ENCODE measurements at places on chromosomes 3 and 15.

GRCh38 chr3:184236033-184236410 lies 6.6 kb downstream of the VWA5B2 start:
- DNase-seq: no peak

GRCh38 chr3:13657660-13658435 lies 108.9 kb downstream of the FBLN2 start:
- DNase-seq: peak; percentile 30

DNA sequence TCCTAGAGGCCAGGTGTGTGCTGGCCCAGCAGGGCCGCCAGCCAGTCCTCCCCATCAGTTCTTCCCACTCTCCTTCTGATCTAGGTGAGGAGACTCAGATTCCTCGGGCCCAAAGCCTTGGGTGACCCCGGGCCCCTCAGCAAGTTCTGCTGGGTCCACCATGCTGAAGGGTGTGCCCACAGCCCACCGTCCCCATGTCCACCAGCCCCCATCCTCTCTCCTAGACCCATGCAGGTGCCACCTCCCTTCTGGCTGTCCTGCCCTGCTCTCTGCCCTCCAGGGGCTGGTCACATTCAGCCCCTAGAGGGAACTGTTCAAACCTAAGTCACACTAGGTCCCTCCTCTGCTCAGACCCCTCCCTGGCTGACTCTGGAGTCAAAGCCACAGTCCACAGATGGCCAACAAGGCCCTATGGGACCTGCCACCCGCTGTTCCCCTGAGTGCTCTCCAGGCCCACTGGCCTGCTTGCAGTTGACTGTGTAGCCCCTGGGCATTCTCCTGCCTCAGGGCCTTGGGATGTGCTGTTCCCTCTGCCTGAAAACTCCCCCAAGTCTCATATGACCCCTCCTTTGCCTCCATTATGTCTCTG lies 878 bp upstream of the TLR9 start:
- no peak for DNase-seq

- DNase-seq: no peak
Observed at GRCh38 chr3:50630877-50631276, 13.9 kb downstream of the MAPKAPK3 start.

- DNase-seq: no peak
Observed at GRCh38 chr15:58139989-58140522, 1.9 kb downstream of the AQP9 start.

DNA sequence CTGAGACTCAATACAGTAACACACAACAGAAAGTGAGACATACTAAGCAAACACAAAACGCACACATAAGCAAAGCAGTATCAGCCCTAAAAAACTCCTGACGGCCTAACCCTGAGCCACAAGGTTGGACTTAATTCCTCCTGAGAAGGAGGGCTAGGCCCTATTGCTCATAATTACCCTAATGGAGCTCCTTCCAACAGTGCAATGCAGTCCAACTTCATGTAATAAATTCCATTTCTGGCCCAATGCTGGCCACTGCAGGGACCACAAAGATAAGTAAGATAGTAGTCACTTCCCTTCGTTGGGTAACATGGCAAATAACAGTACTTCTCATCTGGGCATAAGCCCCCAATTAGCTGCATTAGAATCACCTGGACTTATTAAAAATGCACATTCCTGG lies 4.2 kb downstream of the VPS39 start:
- DNase-seq: no peak

DNA sequence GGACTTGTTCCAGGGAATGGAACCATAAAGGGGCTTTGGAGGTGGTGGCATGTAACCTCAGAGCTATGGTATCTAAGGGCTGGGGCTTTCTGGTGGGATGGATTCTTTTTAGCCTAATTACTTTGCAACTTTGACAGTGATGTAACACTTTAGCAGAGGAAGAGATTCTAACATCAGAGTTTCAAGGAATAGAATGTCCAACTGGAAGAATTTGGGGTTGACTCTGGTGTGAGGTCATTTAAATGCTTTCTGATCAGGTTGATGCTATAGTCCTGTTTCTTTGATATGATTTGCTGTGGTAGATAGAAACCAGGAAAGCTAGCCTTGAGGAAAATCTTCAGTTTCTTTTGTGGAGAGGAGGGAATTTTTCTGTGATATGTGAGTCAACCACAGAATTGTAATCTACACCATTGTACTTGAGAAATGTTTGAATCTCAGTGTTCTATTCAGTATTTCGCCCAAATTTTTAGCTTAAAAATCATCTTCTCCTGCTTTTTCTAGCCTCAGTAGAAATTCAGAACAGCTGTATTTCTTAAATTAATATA lies 40.0 kb downstream of the ATP2C1 start:
- DNase-seq: no peak

DNA sequence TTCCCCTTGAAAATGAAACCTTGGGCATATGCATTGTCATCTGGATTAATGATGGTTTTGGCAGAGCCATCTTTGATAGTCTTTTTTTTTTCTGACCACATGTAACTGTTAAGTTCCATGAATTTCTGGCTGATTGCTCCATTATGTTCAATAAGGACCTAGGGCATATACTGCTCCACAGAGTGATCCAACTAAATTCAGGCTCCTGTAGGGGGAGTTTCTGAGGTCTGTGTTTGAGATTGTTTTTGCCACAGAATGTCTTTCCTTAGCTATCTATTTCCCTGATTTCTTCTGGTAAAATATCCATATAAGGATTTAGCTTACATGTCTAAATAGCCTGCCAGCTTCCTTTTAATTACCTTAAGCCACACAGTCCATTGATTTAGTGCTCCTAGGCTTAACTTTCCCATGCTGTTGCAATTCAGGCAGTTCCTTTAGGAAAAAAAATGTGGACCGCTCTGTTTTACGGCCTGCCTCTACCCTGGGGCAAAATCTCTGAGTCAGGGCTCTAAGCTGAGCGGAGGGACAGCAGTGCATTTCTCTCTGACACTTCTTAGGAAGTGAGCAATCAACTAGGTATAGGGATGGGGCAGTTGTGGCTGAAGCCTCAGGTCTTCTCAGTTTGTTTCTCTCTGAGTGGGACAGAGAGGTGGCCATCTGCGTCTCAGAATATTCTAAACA lies 796.2 kb downstream of the NR2F2 start:
- DNase-seq: no peak

GRCh38 chr3:107752202-107752990 lies 229.6 kb downstream of the BBX start:
- no peak for DNase-seq

DNA sequence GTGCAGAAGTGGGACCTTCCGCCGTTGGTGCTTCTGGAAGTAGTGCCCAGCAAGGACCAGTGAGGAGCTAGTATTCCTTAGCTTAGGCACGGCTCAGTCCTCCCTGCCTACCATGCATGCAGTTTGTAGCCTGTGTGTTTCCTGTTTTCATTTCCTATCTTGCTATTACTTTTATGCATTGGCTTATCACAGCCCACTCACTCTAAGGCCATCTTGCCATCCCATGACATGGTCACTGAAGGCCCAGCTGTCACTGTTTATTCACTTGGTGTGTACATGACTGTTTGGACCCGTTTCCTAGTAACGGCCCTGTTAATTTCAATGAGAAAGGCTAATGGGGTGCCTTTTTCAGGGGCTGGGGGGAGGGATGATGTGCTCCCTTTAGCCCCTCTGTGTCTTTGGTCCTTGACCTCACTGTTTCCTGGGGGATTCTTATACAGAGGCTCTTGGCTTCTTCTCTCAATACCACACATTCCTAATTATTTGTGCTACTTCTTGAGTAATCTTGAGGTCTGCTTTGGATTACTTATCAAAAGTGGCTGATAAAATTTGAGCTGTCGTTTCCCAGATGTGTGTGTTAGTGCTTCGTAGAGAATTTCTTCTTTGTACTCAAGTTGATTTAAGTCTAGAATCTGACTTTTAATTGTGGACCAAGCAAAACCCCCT lies 24.5 kb upstream of the TRAK1 start:
- DNase-seq: no peak

DNA sequence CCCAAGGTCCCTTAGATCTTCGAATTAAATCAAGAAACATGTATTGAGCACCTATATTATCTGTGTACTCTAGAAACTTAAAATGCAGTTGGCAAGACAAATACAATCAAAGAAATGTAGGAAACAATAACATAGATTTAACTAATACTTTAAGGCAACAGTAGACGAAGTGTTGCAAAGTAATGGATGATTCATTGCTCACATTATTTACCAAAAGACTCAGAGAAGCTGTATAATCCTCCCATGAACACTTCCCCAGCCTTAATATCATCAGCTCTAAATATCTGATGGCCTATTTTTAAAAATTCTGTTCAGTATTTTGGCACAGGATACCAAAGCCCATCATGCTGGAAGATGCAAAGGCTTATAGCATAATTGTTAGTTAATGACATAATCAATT lies 272.1 kb upstream of the TTC14 start:
- no peak for DNase-seq

- DNase-seq: no peak
Observed at GRCh38 chr15:76988867-76989780, 5.8 kb upstream of the PSTPIP1 start.

DNA sequence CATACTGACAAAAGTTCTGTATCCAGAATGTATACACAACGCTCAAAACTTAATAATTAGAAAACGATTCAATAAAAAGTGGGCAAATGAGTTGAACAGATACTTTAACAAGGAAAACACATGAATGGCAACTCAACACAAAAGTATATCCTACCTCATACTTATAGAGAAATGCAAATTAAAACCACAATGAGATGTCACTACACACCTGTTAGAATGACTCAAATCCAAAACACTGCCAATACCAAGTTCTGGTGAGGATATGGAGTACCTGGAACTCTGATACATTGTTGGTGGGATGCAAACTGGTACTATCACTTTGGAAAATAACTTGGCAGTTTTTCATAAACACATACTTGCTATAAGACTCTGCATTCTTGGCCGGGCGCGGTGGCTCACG lies 42.1 kb downstream of the PRTG start:
- no peak for DNase-seq

GRCh38 chr15:29765898-29766527 lies 56.3 kb downstream of the TJP1 start:
- no peak for DNase-seq

- DNase-seq: no peak
Observed at GRCh38 chr3:150145659-150146058, 175.0 kb upstream of the PFN2 start.

DNA sequence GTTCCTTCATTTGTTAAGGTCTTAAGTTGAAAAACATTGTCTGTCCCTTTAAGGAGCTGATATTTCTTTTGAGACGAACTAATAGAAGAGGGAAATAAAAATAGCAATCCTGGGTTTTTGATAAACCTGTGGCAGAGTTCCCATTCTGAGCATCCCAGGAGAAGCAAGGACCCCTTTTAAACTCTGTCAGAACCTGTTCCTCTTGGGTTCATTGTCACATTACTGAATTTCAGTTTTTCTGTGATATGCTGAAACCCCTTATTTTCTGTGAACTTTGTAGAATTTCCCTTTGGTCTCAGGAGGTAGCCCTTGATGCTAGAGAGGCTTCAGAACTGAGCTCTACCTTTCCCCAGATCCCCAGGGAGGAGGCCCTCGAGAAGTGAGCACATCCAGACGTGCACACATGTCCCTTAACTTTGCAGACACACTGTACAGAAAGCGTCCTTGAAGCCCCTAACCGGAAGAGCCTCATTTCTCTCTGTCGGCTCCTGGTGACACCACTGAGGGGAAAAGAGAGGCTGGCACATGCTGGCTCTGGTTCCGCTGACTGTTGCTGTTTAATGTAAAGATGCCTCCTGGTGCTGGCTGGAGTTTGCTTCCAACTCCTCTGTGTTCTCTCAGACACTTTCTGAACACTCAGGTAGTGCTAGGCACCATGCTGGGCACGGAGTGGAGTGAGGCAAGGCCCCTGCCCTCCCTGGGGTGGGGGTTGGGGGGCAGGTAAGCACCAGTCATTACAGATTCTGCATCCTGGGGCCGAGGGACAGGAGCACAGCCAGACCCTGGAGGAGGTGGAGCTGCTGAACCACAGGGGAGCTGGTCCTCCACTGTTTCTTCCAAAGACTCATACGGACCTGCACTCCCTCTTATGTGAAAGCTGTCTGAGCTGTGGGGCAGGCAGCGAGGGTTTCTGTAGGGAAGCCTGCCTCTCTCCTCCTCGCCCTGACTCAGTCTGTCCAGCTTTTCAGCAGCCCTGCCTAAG lies 77.5 kb downstream of the CHDH start:
- DNase-seq: no peak

- DNase-seq: no peak
Observed at GRCh38 chr3:53824795-53825194, 21.4 kb downstream of the CHDH start.

DNA sequence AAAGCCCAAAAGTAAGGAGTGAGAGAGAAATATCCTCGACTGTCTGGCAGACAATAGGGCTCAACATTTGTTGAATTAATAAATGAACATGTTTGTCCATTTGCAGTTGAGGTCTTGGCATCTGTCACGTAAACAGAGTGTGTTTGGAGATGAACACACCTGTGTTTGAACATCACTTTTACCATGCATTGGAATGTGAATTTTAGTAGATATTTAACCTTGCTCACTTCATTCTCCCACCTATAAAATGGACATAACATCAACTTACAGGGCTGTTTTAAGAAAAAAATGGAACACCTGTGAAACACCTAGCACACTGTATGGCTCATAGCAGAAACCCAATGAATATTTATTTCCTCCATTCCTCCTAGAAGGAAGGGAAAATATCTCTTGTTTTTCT lies 204.8 kb downstream of the KCNMB2 start:
- no peak for DNase-seq

- no peak for DNase-seq
Observed at GRCh38 chr15:34436126-34436955, 1.3 kb downstream of the GOLGA8A start.

- peak; percentile 74 for DNase-seq
Observed at GRCh38 chr15:89143503-89144162, 55.4 kb downstream of the ABHD2 start.

GRCh38 chr3:159813822-159814531 lies 174.7 kb upstream of the IL12A start:
- no peak for DNase-seq

DNA sequence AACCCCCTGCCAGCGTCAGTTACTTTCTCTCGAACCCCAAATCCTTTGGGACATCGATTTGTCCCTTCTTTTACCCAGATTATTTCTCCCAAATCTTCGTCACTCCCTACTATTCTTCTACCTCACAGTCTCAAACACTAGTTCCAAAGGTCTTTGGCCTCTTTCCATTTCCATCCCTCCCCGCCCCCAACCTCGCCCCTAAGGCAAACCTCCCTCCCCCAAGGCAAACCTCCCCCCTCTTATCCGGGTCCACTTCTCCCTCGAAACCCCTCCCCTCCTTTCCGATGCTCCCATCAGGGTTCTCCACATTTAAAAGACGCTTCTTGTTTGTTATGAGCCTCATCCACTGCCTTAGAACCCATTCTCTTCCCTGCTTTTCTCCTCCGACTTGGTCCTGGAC lies 583 bp downstream of the EAF1 start:
- no peak for DNase-seq

GRCh38 chr3:189999718-190000117 lies 121.0 kb downstream of the P3H2 start:
- no peak for DNase-seq

DNA sequence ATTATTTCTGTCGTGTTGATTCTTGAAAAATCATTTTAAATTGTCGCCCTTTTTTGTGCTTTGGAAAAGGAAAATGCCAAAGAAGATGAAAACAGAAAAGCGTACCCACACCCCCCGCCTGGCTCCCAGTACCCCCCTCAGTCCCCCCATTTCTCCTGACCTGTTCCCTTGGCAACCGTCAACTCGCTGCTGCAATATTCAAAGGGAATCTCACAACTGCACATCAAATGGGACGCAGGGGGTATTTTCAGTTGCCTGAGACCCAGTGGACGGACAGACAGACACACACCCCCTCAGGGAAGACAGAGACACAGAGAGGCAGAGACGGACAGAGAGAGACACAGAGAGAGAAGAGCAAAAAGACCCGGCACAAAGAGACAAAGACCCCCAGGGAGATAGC lies 83.5 kb upstream of the PRR20G start:
- no peak for DNase-seq

Data from NCI-H345 (cell line).